ENCODE measurements at places on chromosomes 7 and 10.

DNA sequence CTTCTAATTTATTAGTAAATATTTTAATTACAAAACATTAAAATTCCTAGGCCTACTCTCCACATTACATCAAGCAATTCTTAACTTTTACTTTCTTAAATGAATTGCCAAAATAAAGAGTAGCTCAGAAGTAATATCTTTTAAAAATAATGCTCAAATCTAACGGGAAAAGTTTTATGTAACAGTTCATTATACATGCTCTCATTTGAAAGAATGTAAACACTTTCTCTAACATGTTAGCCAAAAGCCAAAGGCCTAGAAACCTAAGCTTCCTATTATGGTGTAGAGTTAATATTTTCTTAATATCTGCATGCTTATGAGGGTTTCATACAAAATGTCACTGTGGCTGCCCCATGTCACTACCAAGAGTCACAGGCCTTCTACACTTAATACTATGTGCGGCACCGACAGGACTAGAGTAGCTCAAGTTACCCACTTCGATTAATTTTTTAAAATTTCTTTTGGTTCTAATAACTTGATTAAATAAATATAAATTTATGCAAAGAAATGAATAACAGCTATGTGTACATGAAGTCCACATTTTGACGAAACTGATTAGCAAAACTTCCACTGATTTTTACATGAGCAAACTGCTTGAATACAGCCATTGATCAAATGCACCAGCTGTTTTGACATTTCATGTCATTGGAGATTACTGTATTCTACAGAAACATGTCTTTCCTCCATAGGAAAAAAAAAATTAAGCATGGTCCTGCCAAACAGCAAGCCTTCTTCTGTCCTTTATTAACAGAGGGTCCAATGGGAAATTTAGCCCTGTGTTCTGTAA, 3.5 kb downstream of the COBL start:
- no peak for DNase-seq

DNA sequence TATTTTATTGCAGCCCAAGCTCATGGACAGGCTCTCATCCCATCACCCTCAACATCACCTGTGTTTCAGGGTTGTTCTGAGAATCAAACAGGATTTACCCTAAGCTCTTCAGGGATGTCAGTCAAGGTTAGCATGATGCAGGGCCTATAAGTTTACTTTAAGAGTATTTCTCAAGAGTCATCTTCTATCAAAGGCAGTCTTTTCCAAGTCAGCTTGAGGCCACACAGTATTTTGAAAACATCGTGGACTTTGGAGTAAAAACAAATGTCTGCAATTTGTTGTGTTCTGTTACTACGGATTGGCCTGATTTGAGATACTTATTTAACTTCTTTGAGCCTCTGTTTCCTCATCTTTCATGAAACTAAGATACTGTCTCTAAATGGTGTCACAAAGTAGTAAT, 42.0 kb upstream of the NRP1 start:
- DNase-seq: no peak

GRCh38 chr10:94186722-94187121, 176.0 kb downstream of the NOC3L start:
- DNase-seq: no peak

DNA sequence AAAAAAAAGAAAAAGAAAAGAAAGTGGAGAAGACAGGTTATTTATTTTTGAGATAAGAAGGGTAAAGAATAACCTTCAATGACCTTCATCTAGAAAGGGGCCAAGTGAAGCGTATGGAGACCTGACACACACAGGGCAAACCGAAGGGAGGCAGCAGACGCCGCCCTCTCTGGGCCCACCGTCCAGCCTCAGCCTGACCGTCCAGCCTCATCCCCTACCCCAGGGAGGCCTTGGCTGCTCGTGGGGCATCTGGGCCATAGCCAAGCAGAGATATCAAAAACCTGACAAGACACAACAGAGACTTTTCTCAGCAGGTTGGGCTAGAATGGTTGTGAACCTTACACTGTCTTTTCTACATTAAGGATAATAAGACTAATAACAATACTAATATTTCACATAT, 10.9 kb downstream of the PRKAG2 start:
- no peak for DNase-seq

DNA sequence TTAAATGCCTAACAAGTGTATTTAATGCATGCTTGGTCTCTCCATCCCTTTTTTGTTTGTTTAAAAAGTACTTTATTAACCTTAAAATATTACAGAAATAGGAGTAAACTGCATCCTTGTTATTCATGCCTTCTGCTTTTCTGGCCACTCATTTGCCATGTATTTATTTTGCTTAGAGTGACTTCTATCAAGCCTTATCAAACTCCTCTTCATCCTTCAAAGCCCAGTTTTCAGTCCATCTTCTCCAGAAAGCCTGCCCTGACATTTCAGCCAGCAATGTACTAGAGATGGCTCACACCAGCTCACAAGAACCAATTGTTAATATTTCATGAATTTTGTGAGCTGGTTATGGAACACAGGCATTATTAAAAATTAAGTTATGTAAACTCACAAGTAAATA, 82.8 kb downstream of the NHLRC2 start:
- no peak for DNase-seq

GRCh38 chr7:41046776-41047175, 656.1 kb downstream of the INHBA start:
- no peak for DNase-seq

DNA sequence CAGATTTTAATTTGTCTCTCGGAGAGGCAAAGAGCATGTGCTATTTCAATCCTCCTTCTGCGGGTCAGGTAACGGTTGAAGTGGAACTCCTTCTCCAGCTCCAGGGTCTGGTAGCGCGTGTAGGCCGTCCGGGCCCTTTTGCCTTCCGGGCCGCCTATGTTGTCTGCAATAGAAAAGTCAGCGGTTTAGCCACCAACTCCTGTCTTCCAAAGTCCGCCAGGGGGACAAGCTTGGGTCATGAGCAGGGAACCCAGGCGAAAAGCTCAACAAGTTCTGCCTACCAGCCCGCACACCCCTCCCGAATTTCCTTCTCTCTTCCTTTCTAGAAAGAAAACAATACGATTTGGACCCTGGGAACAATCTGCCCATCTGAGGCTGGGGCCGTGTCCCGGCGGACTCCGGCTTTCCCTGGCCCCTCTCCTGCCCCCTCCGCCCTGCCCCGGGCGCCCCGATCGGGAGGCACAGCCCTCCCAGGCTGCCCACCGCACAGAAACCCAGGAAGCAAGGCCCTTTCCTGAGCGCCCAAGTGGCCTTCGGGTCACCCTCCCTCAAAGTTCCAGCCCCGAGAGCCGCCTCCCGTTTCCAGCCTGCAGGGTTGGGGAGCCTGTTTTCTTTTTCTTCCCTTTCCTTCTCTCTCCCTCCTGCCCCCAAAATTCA, 1.4 kb downstream of the HOXA5 start:
- DNase-seq: peak; percentile 91

GRCh38 chr10:133163889-133164815, 4.1 kb downstream of the KNDC1 start:
- no peak for DNase-seq

DNA sequence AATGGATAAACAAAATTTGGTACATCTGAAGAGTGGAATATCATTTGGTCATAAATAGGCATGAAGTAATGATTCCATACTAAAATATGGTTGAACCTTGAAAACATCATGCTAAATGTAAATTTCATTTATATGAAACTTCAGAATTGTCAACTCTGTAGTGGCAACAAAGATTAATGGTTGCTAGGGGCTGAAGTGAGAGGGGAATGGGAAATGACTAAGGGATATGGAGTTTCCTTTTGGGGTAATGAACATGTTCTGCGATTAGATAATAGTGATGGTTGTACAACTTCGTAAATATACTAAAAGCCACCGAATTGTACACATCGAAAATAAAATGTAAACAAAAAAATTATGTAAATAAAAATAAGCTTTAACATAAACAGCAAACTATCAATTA, 384.1 kb upstream of the STEAP1 start:
- DNase-seq: no peak

- DNase-seq: peak; percentile 63
Measured at GRCh38 chr10:70887804-70888800, at the start of gene PCBD1. TSS of gene PCBD1 (minus strand) at chr10:70888565. CDS start at chr10:70888533, 32 bp downstream.

GRCh38 chr10:127527891-127528290, 21.2 kb upstream of the NPS start:
- DNase-seq: no peak

- no peak for DNase-seq
Measured at GRCh38 chr7:36708767-36709166, 15.5 kb downstream of the AOAH start.

GRCh38 chr10:77091597-77092165, 545.9 kb downstream of the KCNMA1 start:
- no peak for DNase-seq

DNA sequence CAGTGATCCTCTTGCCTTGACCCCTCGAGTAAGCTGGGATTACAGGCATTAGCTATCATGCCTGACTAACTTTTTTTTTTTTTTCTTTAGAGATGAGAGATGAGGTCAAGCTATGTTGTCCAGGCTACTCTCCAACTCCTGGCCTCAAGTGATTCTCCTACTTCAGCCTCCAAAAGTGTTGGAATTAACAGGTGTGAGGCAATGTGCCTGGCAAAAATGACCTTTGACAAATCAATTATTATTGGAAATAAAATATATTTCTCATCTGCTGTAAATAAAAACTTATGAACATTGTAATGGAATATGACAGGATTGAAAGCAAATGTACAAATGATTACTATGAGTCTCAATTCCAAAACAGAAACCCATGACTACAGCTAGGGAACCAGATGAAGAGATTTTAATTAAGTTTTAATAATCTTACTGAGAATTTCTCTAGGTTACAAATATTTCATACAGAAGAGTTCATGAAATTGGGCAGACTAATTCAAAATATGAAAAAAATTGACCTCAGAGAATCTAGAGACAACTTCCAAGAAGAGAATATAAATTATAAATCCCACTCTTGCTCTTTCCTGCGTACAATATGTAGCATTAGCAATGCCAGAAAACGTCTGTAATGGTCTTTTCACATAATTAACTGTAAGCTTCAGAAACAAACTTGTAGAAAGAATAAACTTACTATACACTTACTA, 414.7 kb downstream of the DGKB start:
- no peak for DNase-seq

DNA sequence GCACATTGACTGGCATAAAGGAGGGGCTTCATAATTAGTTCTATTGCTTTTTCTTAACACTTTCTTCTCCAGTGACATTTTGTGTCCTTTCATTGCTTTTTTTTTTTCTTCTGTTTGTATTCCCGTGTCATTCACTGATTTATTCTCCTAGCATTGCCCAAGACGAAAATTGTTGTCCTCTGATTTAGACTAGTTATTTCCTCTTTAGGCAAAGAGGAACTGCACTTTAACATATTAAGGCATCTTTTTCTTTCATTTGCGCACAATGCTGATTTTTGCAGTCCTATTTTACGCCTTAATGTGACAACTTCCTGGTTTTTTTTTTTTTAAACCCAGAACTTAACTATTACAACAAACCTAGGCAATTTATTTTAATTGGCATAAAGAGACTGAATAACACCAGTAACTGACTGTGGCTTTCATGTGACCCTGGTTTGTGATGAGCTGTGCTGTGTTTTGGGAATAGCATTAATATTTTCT, 39.7 kb downstream of the ARID5B start:
- peak; percentile 28 for DNase-seq

- DNase-seq: no peak
Measured at GRCh38 chr10:11331046-11331577, 280.3 kb downstream of the USP6NL start.

GRCh38 chr7:100691676-100692577, 2.1 kb downstream of the GIGYF1 start:
- DNase-seq: peak; percentile 72

DNA sequence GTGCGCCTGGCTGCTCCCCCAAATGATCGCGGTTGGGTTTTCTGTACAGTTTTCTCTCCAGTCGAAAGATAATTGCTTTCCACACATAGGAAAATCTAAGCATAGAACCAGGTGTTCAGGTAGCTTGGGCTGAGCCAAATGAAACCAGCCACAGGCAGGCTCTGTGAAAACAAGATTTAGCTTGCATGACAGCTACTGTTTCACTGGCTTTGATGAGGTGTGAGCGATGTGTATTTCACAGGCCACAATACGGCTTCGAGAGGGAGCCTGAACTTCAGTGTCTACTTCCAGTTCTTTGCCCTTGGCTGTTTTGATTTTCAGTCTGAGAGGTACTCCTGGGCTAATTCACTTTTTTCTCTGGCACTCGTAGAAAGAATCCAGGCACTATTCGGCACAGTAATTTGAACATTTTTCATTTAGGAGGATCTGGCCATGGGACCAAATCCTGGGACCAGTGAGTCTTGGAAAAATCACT, 110.5 kb downstream of the JCAD start:
- no peak for DNase-seq

GRCh38 chr7:94253686-94254085, 141.0 kb upstream of the COL1A2 start:
- DNase-seq: no peak

GRCh38 chr7:24755541-24756407, 1.5 kb downstream of the GSDME start:
- peak; percentile 61 for DNase-seq

DNA sequence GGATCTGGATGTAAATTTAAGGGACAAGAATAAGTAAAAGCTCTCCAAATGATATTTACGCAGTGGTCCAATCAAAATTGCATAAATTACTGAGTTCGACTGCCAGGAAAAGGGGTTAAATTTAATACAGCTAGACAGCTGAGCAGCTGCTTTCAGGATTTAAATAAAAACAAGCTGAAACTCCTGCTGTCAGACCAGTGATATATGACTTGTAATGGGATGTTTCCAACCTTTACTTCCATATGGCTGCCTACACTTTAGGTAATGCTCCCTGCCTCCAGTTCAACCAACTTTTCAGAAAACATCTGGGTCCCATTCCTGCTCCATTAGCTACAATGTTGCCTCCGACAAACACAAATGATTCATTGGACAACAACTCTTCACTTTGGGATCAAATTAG, 326.3 kb upstream of the DGKB start:
- DNase-seq: no peak

DNA sequence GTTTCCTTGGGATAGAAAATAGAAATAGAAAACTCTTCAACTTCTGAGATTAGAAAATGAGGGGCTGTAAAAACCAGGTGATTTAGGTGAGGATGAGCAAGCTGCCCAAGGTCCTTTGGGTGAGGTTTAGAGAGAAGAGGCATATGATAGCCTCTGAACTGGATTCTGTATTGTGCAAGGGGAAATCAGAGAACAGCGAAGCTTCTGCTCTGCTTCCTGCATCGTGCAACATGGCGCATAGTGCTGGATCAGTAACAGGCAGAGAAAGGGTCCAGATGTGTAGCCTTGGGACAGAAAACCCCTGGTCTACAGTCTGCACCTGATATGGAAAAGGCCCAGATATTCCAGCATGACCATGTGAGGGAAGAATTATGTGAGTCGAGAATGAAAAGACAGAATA, 121.7 kb downstream of the MBL2 start:
- no peak for DNase-seq
